ENCODE measurements at places on chromosomes 6 and 20. TPM values are rescaled to one million over a fixed set of nuclear protein-coding genes. Genes with fewer than 3 reads are reported as not detected.

- ATAC-seq: peak; percentile 26
Measured at GRCh38 chr6:6678185-6678671, 89.7 kb downstream of the LY86 start.

The RIPOR2 gene
- 5.4 TPM for total RNA-seq

DNA sequence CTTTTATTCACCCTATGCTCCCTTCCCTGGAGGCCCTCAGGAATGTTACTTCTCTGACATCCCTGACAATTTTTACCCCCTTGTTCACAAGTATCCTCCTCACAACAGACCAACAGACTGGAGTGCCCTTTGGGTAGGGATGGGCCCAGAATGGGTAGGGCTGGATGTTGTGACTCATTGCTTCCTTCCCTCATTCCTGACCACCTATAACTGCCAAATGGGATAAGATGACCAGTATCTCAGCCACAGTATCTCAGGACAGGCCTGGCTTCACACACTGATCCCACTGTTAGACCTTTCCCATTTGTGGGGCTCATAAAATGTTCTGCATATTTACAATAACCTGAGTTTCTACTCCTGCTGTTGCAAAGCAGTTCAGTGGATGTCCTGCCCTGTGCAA is 223.0 kb upstream of the LRFN2 start:
- ATAC-seq: no peak

DNA sequence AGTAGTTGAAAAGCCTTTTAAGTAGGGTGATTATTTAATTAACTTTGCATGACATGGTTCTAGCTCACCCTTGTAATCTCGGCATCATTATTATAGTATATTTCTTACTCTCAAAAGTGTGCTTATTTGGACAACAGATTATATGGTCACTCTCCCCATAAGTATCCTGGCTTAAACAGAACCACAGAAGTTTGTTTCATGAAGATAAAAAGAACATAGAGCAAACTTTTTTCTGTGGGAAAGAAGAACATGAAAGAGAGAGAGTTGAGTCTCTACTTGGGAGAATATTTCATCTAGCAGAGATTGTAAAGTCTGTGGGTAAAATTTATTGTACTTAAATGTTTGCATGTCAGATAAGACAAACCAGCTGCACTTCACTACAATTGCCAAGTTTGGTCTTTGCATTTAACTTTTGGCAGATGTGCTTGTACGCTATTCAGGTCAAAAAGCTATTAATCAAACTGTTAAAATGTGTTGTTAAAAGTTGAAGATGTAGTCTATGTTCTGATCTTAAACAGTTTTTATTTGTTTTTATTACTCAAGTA is 33.4 kb upstream of the PRIM2 start:
- ATAC-seq: no peak

- ATAC-seq: no peak
Measured at GRCh38 chr20:62269871-62270270, 31.6 kb downstream of the OSBPL2 start.

The POU5F1 gene
- total RNA-seq: 1.1 TPM

DNA sequence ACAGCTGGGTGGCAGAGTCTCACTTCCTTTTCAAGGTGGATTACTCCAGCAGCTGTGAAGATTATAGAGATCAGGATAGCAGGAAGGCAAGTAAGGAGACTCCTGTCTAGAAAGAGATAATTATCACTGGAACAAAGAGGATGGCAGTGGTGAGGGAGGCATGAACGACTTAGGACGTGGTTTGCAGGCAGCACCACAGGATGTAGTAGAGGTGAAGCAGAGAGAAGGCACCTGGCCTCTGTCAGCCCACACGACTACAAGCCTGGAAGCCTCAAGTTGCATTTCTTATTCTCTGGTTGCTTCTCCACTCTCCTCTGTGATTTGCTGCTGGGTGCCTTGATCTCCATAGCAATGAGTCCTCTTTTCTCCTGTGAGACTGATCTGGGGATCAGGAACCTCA is 62.7 kb downstream of the TSHZ2 start:
- ATAC-seq: no peak

DNA sequence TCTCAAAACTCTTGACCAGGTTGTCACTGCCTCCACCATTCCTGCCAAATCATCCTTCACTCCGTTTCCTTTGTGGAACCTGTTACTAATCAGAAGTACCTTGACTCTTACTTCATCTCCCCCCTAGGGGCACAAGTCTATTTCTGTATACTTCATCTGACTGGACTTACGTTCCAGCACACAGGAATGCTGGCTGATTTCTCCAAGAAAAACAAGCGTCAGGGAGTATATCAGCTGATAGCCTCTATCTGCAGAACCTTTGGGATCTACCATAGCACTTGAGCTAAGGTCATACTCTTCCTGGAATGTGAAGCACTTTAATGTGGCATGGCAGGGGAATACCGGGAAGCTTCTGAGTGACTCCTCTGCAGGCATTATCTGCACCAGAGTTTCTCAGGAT is 178.1 kb upstream of the MOCS1 start:
- no peak for ATAC-seq

GRCh38 chr6:15344192-15344519 is 98.3 kb downstream of the JARID2 start:
- ATAC-seq: no peak

The MMP24 gene
- total RNA-seq: 0.47 TPM

- ATAC-seq: no peak
Measured at GRCh38 chr6:139369568-139370282, 4.7 kb downstream of the CITED2 start.

GRCh38 chr6:87623248-87623647 is 33.3 kb downstream of the ORC3 start:
- ATAC-seq: no peak

The RSPH9 gene
- total RNA-seq: not detected

- ATAC-seq: peak; percentile 29
Measured at GRCh38 chr20:31712112-31712553, 10.5 kb downstream of the BCL2L1 start.

The PTCRA gene
- not detected for total RNA-seq

GRCh38 chr6:74879234-74879633 is 326.6 kb downstream of the COL12A1 start:
- peak; percentile 58 for ATAC-seq

DNA sequence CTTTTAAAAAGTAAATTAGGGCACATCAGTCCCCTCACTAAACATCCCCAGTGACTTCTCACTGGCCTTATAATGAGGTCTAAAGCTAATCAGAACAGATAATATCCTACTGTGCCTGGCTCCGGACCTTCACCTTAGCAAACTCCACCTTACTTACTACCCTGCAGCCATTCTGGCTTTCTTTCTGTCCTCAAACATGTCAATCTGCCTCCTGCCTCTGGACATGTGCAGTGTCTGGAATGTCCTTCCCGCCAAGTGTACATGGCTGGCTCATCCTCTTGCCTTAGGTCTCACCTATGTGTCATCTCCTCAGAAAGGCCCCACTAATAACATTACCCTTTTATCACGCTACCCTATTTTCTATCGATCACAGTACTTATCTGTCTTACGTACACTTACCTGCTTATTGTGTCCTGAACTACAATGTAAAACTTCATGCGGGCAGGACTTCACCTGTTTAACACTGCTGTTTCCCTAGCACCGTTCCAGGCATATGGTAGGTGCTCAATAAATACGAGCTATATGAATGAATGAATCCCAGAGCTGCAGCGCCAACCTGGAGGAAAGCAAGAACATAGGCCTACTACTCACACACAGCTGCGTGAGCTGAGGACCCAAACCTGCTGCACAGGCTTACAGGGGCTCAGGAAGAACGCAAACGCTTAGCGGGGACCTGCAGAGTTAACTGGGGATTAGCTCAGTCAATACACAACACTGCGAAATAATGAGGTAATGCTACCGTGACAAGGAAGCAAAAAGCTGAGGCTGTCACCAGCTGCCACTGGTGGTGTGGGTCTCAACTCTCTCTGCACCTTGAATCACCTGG is 991 bp downstream of the UQCC2 start:
- ATAC-seq: no peak

The SLC17A3 gene
- not detected for total RNA-seq

The OTOR gene
- not detected for total RNA-seq

DNA sequence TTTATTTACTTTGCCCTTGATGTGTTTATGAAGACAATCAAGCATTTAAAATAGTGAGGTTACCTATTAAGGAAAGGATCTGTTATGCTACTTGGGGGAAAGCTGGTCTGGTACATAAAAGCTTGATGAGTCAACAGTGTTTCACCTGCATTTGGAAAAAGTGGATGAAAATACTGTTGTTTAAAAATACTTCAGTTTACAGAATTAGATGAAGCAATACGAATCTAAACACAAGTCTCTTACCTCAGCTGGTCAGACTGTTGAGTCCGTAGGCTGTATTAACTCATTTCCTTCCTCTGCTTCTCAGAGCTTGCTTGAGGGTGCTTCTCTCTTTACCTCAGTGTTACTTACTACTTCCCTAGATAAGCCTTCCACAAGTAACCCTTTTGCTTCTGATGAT is 36.1 kb downstream of the NKX2-4 start:
- no peak for ATAC-seq

The PREX1 gene
- total RNA-seq: 20.9 TPM

GRCh38 chr20:31894980-31895675 is 24.7 kb downstream of the TTLL9 start:
- ATAC-seq: peak; percentile 95

DNA sequence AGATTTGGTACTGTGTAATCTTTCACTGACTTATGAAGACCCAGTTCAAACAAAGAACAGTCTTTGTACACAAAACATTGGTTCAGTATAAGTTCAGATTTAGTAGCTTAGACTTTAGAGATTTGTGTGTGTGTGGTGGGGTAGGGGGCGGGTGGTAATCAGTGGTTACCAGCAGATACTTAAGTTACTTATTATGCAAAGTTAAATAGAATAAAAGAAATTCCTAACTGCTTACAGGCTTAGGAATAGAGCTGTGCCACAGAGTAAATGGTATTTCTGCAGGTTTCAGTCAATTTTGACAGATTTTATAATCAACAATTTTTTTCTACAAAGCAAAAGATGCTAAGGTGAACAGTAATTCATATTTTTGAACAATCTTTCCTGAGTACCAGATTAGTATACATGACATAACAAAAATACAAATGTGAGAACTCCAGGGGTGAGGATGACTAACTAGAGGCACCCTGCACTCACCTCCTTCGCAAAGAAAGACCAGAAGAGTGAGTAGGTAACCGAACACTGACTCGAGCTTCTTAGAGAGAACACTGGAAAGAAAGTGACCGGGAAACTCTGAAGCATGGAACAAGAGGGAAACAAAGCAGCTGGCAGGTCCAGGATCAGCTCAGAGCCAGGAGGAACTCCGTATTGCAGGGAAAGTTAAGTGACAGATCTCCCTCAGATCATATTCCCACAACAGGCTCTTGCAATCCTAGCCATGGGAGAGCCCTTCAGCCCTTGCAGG is 560.6 kb downstream of the COL12A1 start:
- ATAC-seq: no peak

The ECT2L gene
- not detected for total RNA-seq

DNA sequence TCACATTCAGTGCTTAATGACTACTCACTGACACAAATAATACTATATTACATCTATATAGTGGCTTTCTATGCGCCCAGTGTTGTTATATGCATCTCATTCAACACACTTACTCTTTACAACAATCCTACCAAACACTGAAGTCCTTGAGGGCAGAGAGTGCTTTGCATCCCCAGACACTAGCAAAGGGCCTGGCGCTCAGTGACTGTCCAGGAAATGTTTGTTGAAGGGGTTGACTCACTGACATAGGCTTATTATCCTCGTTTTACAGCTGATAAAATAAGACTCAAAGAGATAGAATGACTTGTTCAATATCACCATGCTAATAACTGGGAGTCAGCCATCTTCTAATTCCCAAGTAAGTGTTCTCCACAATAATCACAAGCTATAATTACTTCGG is 163.3 kb downstream of the ARHGAP18 start:
- no peak for ATAC-seq

The TNNC2 gene
- not detected for total RNA-seq

The SLC22A1 gene
- total RNA-seq: not detected

DNA sequence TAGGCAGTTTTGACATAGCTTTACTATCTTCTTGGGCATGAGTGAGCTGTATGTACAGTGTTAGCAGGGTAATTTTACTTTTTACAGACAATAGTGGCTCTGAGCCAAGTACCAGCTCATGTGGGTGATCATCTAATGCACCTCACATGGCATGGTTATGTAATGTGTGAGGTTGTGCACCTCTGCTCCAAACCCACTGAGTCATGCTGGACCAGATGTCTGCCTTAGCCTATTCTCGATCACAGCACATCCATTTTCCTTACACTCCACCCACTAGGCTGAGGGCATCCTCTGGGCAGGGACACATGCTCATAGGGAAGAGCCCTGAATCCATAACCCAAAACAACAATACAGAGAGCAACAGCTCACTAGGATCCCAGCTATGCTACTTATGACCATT is 71.6 kb upstream of the FBXL4 start:
- no peak for ATAC-seq

- ATAC-seq: no peak
Measured at GRCh38 chr6:90646940-90647339, 60.1 kb upstream of the MAP3K7 start.

The KCNQ5 gene
- 3.4 TPM for total RNA-seq

GRCh38 chr6:1325461-1326309 is 13.8 kb downstream of the FOXQ1 start:
- ATAC-seq: peak; percentile 85

DNA sequence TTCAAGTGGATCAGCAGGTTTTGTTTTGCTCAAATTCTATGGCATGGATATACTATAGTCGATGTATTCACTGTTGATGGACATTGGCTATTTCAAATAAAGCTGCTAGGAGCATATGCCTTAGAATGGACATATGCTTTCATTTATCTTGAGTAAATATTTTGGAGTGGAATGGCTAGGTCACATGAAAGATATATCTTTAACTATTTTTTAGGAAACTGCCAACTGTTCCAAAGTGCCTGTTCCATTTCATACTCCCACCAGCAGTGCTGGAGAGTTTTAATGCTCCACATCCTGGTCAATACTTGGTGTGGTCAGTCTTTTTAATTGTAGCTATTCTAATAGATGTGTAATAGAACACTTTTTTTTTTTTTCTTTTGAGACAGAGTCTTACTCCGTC is 81.1 kb upstream of the PIM1 start:
- no peak for ATAC-seq

DNA sequence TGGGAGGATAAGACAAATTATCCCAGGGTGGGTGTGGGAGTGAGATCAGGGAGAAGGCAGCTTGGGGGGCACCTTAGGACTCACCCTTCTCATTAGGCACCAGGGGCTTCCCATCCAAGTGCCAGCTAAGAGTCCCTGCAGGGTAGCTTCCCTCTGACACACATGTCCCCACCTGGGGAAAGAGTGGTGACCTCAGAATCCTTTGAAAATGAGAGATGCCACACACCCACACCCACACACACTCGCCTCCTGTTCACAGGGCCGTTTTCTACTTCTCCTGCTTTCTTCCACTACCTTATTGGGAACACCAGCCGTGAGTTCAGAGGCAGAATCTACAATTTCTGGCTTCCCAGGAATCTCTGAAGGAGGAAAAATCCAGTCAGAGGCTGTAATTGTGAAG is 1.0 kb downstream of the AGER start:
- no peak for ATAC-seq

DNA sequence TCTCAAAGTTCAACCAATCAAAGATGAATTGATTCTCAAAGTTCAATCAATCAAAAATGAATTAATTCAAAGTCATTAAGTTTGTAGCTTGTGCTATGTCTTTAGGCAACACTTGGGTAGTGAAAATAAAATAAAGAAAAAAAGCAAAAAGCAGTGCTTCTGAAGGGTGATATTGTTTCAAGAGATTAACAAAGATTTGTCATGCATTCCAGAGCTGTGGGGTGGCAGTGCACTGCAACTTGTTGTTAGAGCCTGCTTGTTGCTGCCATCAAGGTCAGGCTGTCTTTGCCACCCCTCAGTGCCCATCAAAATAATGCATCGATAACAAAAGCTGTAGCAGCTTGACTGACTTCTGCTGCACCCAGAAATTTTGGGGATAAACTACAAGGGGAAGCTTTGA is 128.6 kb downstream of the RNF144B start:
- no peak for ATAC-seq
